ENCODE measurements at places on chromosomes 12 and 14.

DNA sequence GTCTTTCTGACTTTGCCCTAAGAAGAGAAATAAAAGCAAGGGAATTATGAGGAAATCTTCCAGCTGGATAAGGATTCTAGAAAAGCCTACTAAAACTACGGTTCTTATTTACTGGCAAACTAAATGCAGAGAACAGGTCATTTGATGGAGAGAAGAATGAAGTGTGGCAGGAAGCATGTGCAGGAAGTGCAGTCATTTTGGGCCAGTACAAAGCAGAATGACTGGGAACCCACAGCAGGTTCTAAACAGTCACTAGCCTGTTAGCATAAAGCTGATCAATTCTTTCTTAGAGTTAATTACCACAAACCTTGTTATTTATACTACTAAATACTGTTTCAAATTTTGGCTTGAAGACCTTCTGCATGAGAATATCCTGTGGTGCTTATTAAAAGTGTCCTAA is 36.7 kb downstream of the CFAP54 start:
- peak; percentile 52 for DNase-seq

DNA sequence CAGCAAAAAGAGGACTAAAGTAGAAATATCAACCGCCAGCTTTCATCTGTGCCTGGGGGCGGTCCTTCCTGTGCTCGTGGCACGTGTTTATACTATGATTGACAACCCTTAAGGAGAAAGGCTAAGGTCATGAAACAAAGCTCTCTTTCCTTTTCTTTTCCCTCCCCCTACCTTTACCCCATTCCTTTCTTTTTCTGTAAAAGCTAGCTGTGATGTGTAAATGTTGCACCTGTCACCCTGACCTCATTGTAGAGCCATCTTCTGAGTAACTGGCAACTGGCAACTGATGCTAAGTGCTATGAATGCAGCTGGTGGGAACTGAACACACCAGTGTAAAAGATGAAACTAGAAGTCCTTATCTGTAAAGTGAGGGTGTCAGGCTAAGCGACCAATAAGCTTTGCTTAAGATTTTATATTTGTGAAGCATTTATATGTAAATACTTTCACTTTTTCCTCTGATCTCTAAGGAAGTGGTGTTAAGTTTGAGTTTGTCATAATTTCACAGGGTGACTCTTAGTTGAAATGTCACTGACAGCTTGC is 102.8 kb upstream of the BCAT1 start:
- peak; percentile 65 for DNase-seq

DNA sequence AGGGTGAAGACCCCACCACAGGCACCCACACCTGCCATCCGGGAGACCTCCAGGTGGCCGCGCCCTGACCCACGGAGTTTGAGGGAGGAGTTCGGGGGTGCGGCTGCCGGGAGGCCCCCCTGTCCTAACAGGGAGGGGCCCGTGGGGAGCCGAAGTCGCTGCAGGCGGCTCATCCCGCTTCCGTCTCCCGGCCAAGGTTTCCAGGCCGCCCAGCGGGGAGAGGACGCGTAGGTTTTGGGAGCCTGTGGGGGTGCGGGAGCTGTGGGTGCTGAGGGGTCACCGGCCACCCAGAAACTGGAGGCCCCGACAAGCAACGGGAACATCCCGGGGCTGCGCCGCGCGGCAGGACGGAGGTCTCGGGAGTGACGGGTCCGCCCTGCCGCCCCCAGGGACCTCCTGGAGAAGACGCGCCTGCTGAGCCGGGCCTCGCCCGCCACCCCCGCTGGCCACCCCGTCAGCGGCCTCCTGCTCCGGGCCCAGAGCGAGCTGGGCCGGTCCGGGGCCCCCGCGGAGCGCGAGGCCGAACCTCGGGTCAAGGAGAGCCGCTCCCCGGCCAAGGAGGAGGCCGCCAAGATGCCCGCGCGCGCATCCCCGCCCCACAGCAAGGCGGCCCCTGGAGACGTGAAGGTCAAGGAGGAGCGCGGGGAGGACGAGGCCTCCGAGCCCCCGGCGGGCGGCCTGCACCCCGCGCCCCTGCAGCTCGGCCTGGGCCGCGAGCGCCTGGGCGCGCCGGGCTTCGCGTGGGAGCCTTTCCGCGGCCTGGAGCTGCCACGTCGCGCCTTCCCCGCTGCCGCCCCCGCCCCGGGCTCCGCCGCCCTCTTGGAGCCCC is 27.6 kb downstream of the LRCOL1 start:
- DNase-seq, result no peak

- peak; percentile 2 for DNase-seq
These were observed 79.2 kb downstream of the ASCL1 start for GRCh38 chr12:103036581-103037214.

Data from activated CD4-positive, alpha-beta T cell treated with anti-CD3 and anti-CD28 coated beads, Interleukin-2, Interleukin-4, amounts not matched to agents 100 ng/mL and 50 ng/mL, durations not matched to agents 16 hours and 8 hours (primary cell).